Activated CD4-positive, alpha-beta T cell treated with anti-CD3 and anti-CD28 coated beads, Interleukin-2, amount 10 ng/mL, durations not matched to agents 7 days and 5 days (primary cell): ENCODE measurements at places on chromosomes 13 and 19. TPM values are rescaled to one million over a fixed set of nuclear protein-coding genes. Genes with fewer than 3 reads are reported as not detected.

The ACP7 gene
- not detected for total RNA-seq

The OVOL3 gene
- total RNA-seq, result not detected

The ATP8A2 gene
- total RNA-seq, result 0.42 TPM

The PDE4C gene
- 0.15 TPM for total RNA-seq

The ITGBL1 gene
- total RNA-seq, result not detected

The PBX4 gene
- total RNA-seq, result 38.4 TPM

The APLP1 gene
- 0.79 TPM for total RNA-seq

The TSKS gene
- total RNA-seq, result 5.4 TPM

The FGF9 gene
- 0.04 TPM for total RNA-seq

The OR7C1 gene
- total RNA-seq, result not detected

The ZNF793 gene
- 4.9 TPM for total RNA-seq

The HTR2A gene
- not detected for total RNA-seq

The RFPL4A gene
- not detected for total RNA-seq

The URAD gene
- not detected for total RNA-seq
